ENCODE measurements at places on chromosomes 16 and 17.

- no peak for DNase-seq
Measured at GRCh38 chr17:61442136-61442775, 10.0 kb upstream of the TBX4 start.

DNA sequence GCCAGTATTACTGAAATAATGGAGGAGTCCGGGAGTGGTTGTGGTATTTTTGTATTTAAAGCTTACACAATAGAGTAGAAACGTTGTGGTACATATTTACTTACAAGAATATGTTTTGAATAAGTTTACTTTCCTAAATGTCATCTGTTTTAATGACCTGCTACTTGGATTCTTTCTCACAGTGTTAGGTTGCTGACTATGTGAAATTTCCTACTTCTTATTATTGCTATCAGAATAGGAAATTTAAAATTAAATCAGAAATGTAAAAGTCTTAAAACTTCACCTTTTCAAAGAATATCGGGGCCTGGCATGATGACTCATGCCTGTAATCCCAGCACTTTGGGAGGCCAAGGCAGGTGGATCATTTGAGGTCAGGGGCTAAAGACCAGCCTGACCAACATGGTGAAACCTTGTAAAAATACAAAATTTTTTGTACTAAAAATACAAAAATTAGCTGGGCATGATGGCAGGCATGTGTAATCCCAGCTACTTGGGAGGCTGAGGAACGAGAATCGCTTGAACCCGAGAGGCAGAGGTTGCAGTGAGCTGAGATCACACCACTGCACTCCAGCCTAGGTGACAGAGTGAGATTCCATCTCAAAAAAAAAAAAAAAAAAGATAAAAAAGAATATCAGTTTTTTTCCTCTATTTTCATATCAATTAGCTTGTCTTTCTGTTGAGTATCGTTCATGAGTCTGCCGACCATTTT lies 77.8 kb downstream of the VMP1 start:
- DNase-seq: no peak

GRCh38 chr16:71504901-71505300 lies 15.8 kb upstream of the ZNF19 start:
- no peak for DNase-seq

DNA sequence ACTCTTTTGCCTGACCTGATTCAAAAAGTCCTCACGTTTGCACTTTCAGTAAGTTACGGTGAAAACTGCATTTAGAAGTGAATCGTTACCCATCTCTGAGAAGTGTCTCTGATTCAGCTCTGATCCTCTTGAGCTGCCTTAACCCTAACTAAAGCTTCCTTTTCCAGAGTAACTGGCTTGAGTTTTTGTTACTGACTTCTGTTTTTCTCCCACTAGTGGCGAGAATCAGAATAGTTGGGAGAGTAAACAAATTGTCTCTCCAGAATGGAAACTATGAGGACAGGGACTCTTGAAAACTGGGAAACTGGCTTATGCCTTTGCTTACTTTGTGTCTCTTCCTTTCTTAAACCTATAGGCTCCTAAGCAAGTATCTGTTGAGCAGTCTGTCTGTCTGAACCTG lies 31.3 kb upstream of the KPNB1 start:
- DNase-seq: no peak

- no peak for DNase-seq
Measured at GRCh38 chr17:51818777-51819176, 339.7 kb downstream of the CA10 start.

DNA sequence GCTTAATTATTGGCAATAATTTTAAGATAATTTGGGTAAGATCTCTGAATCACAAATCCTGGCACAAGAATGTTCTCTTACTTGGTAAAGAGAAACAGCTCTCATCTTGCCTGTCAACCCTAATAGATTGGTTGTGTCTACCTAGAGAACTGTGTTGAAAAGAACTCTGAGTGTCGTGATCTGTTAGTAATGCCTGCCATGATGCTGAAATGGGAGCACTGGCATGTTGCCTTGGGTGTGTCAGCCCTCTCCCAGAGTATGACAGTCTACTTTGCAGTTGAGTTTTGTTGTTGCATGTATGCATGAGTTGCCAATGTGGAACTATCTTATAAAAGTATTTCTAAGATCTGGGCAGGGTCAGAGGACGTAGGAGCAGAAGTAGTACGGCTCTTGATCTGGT lies 221.4 kb downstream of the MAF start:
- no peak for DNase-seq

- DNase-seq: no peak
Measured at GRCh38 chr16:8569650-8570346, 20.5 kb downstream of the TMEM114 start.

DNA sequence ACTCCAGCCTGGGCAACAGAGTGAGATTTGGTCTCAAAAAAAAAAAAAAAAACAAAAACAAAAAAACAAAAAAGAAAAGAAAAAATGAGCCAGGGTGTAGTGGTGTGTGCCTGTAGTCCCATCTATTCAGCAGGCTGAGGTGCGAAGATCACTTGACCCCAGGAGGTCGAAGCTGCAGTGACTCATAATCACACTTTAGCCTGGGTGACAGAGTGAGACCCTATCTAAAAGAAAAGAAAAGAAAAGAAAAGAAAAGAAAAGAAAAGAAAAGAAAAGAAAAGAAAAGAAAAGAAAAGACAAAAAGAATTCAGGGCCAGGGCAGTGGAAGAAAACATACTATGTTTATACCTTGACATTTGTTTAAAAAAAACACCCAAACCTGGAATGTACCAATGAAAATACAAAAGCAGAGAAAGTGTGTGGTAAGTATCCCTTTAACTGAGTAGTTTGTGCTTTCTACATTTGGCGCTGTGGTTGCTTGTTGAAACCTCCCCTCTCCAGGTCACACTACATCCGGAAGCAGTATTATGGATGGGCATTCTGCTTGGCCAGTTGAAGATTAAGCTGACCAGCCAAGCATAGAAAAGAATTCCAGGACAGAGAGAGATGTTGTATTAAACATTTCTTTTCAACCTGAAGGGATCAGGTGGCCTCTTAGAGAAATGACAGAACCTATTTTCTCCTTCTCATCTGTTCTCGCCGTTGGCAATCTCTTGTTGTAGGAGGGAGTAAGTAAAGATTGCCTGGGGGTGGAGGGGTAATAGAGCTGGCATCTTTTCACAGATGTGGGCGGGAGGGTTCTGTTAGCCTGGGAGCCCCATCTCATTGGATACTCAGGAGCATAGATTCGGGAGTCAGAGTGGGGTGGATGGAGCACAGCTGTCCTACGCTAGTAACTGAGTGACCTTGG lies 12.1 kb upstream of the PRKCB start:
- DNase-seq: no peak

GRCh38 chr17:2023692-2024571 lies 1.2 kb downstream of the RTN4RL1 start:
- DNase-seq: no peak

- DNase-seq: no peak
Measured at GRCh38 chr17:69473841-69474831, 59.6 kb downstream of the MAP2K6 start.
